ENCODE measurements at places on chromosomes 1 and 21.

- DNase-seq = no peak
These were observed 2.3 kb upstream of the SLC9A1 start for GRCh38 chr1:27157194-27157593.

GRCh38 chr1:53069663-53070327 is 7.8 kb downstream of the PODN start:
- peak; percentile 13 for DNase-seq

DNA sequence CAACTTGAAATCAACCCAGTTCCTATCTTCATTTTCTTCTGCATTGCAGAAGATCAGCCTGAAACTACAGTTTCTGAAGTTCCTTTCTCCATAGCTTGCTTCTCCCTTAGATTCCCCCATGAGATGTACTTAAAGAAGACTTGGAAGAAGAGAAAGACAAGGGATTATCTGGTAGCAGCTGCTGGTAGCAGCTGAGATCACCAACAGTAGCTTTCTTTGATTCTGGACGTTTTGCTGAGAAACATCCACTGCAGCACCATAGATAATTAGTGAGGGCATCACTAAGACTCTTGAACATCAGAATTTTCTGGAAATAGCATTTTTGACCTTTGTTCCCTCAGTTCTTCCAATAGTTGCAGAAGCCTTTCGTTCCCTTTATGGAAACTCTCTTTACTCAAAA is 465 bp upstream of the CFHR3 start:
- DNase-seq = no peak

- no peak for DNase-seq
These were observed 431.4 kb downstream of the NEGR1 start for GRCh38 chr1:71850936-71851335.

DNA sequence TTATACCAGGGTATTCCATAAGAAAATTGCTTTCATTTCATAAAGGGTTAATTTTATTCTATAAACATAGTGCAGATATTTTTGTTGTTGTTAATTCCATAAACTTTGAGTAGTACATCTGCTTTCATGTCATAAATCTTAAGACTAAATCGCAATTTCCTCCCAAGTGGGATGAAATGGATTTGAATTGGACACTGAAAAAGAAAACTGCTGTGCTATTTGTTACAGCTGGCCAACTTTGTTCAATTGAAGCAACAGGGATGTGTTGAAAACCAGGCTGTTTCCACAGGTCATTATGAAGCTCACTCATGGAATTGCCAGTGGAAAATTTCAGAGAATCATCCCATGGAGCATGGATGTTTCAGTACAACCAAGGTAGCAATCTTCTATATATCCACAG is 252.5 kb upstream of the RGS18 start:
- DNase-seq = no peak
